HFFc6 (cell line): ENCODE measurements at places on chromosomes 3 and 15. TPM values are rescaled to one million over a fixed set of nuclear protein-coding genes. Genes with fewer than 3 reads are reported as not detected.

DNA sequence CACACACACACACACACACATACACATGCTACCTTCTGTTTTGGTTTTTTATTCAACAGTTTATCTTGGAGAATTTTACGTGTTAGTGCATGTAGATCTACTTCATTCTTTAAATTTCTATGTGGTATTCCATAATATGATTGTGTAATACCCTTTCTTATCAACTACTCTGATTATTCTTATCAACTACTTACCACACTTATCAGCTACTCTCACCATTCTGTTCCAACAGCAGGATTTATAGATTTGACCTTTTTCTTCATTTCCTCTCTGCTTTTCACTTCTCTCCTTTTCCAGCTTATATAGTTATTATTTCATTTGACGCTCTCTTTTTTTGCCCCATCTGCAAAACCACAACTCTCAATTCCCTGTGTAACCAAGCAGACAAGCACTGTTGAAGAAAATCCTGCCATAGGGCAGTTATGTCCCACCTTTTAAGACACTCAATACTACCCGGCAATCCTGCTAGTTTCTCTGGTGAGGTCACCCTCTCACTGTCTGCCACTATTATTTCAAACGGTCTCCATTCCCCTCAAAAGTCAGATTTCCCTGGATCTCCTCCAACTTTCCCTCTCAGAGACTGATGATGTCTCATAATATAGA lies 56.9 kb upstream of the SATB1 start:
- H3K36me3 ChIP-seq: no peaks in the 10 kb centered on the region
- DNase-seq: no peak
- no peaks in the 10 kb centered on the region for H3K27me3 ChIP-seq
- H3K4me1 ChIP-seq: no peaks in the 10 kb centered on the region

DNA sequence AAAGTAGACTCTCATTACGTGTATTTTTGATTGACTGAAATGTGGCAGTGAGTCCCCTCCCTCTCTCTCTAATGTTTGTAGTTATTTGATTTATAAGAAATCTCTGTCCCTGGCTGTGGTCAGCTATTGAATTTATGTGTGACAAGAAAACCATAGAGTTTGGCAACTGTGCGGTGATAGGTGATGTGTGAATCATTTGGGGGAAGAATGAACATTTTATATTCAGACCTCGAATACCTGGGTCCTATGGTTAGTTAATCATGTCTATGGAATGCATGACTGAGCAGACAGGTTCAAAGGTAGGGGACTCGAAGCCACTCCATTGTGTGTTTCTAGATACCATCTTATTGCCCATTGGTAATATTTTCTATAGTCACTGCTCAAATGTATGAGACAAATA lies 712.1 kb downstream of the MECOM start:
- H3K36me3 ChIP-seq: no peaks in the 10 kb centered on the region
- H3K4me1 ChIP-seq: peaks cover 6% of the 10 kb centered on the region; the same call in 1 of the 2 replicates
- H3K27me3 ChIP-seq: peaks cover 2% of the 10 kb centered on the region; the same call in 1 of the 2 replicates
- no peak overlapping the region for H3K4me3 ChIP-seq
- DNase-seq: no peak

DNA sequence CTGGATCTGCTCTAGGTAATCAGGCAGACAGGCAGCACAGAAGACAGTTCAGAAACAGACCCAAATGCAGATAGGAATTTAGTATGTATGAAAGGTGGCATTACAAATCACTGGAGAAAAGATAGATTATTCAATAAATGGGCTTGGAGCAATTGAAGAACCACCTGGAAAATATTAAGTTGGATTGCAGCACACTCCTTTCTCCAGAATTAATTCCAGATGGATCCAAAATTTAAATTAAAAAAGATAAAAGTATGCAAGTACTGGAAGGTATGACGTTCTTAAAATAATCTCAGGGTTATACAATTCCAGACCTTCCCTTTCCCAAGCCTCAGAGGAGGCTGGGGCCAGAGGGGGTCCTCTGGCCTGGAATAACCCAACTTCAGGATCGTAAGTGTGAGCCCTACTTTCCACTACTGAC lies 32.5 kb downstream of the HRH1 start:
- no peak for DNase-seq
- H3K4me1 ChIP-seq: peaks cover 44% of the 10 kb centered on the region
- H3K27me3 ChIP-seq: no peaks in the 10 kb centered on the region; the same call in 1 of the 2 replicates
- H3K4me3 ChIP-seq: 0 out of 2 replicates have a peak overlapping the region, but pooled peaks have one; percentile 58

The ALG1L2 gene
- total RNA-seq: not detected in 3 replicates

The LCTL gene
- 0.12 to 1.1 TPM (median 0.41 TPM) in 3 replicates for total RNA-seq
